ENCODE measurements at places on chromosomes 2 and 18.
A peak's percentile ranks its signal among the peaks of the same experiment; 100 is the strongest.

GRCh38 chr18:8221452-8221851 is 387.8 kb upstream of the RAB12 start:
- no peaks in the 10 kb centered on the region for H3K36me3 ChIP-seq
- DNase-seq, result no peak
- H3K27ac ChIP-seq, result no peak overlapping the region

DNA sequence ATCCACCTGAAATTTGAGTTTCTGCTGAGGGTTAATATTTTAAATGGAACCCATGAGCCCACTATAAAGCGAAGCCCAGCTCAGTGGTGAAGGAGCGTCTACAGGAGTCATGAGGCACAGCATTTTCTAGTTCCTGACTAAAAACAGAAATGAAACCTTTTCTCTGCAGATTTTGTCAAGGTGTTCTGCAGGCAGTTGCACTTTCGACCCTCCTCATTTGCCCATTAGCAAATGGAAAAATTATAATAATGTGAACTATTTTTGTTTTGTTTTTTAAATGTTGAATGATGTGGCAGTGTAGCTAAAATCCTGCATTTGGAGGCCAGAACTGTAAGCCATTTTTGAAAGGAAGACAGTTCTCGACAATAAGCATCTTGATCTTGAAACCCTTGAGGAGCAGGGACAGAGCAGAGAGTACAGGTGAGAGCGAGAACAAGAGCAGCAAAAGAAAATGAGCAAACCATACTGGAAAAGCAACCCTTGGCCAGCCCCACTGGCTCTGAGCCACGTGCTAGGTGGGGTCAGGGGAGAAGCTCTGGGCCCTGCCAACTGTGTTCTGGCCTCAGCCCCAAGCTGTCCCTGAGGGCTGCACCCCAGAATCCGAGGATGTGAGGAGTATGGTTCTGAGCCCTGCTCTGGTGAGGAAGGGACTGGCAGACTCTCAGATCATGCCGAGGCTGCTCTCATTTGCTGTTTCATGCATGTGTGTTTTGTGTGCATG is 26.4 kb upstream of the COPS8 start:
- DNase-seq, result no peak
- no peak overlapping the region for H3K27ac ChIP-seq
- no peaks in the 10 kb centered on the region for H3K27me3 ChIP-seq
- H3K36me3 ChIP-seq, result no peaks in the 10 kb centered on the region

DNA sequence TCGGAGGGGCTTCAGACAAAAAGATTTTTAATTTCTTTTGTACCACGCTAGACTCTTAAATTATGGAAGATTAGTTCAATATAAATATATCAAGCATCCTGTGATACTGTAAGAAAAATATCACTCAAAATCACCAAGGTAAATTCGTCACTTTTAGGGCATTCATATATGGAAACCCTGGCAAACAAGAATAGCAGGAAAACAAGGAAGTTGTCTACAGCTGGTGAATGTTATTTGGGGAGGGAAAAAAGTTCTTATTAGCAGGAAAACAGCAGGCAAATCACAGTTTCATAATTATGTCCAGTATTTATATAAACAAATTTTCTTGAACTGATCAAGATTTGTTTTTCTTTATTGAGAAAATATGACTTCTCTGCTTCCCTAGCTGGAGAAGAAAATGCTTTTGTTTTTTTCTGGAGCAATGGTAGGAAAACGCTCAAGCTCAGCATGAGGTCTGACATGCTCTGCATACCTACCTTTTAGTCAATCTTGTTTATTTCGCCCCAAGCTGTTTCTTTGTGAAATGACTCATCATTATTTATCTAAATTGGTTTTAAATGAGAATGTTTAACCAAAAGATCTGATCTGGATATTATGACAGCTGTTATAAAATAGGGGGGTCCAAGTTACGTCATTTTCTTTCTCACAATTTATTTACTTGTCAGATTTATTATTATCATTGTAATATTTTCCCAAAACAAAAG is 14.7 kb downstream of the LINC00305 start:
- no peak overlapping the region for H3K4me3 ChIP-seq
- no peaks in the 10 kb centered on the region for H3K4me1 ChIP-seq
- no peaks in the 10 kb centered on the region for H3K27me3 ChIP-seq
- no peak for DNase-seq

DNA sequence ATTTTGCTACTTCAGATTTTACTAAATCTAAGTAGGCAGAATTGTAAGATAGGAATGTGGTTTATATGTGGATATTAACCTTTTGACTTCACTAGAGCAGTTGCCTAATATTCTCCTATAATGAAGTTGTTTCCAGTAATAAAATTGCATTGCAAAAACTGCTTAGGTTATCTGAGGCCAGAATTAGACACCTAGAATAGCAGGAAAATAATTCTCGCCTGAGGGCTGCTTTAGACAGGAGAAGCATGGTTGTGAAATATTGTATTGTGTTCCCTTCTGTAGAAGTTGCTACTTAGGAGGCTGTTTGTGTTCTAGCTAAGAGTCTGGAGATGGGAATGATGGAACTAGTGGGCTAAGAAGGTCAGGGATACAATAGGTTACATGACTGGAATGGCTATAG is 146.3 kb downstream of the PLCL1 start:
- H3K4me1 ChIP-seq, result no peaks in the 10 kb centered on the region
- no peak overlapping the region for H3K27ac ChIP-seq
- H3K27me3 ChIP-seq, result no peaks in the 10 kb centered on the region
- no peaks in the 10 kb centered on the region for H3K36me3 ChIP-seq
- no peak overlapping the region for H3K4me3 ChIP-seq
- DNase-seq, result no peak

GRCh38 chr2:217220228-217221013 is 360.6 kb upstream of the TNP1 start:
- no peaks in the 10 kb centered on the region for H3K36me3 ChIP-seq
- peak; percentile 31 for DNase-seq
- H3K27me3 ChIP-seq, result no peaks in the 10 kb centered on the region
- no peaks in the 10 kb centered on the region for H3K4me1 ChIP-seq

DNA sequence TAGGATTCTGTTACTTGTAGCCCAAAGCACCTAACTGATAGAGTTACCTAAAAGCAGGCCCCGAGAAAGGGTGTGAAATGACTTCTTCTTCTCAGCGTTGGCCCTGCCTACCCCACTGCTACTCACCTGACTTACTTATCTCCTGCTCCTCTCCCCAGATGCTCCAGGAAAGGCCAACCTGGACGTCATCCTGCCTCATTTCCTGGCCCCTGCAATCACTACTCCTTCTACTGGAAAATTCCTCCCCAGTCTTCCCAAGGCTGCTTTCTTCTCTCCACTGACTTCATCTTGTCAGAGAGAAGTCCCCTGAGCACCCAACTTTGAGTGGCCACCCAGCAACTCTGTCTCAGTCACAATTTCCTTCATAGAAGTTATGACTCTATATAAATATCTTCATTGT is 63.4 kb upstream of the KLF7 start:
- no peak overlapping the region for H3K4me3 ChIP-seq
- H3K27me3 ChIP-seq, result no peaks in the 10 kb centered on the region
- no peak for DNase-seq
- no peaks in the 10 kb centered on the region for H3K4me1 ChIP-seq
- no peak overlapping the region for H3K27ac ChIP-seq
- H3K36me3 ChIP-seq, result no peaks in the 10 kb centered on the region

GRCh38 chr2:55049043-55049820 is 1.0 kb downstream of the RTN4 start:
- H3K27me3 ChIP-seq, result no peaks in the 10 kb centered on the region
- peak overlapping the region; percentile 96 for H3K27ac ChIP-seq
- peaks cover 40% of the 10 kb centered on the region for H3K4me1 ChIP-seq
- no peaks in the 10 kb centered on the region for H3K36me3 ChIP-seq
- peak overlapping the region; percentile 87 for H3K4me3 ChIP-seq

DNA sequence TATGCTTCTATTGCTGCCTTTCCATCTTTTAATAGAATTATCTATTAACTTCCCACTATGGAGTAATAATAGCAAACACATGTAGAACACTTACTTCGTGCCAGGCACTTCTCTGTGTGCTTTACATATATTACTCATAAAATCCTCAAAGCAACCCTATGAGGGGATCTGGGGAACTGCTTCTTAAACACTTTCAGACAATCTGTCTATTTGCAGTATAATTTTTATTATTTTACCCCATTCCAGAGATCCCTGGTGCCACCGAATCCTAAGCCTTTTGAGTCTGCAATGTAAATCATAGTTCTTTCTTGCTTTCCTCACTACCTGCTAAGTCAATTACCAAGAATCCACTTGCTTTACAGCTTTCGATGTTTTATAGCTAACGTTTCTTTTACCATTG is 25.6 kb upstream of the GCFC2 start:
- no peak overlapping the region for H3K4me3 ChIP-seq
- H3K27me3 ChIP-seq, result no peaks in the 10 kb centered on the region
- H3K27ac ChIP-seq, result no peak overlapping the region
- H3K36me3 ChIP-seq, result no peaks in the 10 kb centered on the region

GRCh38 chr2:176158855-176159662 is 2.0 kb downstream of the HOXD3 start:
- H3K27me3 ChIP-seq, result peaks cover 100% of the 10 kb centered on the region
- H3K4me1 ChIP-seq, result peaks cover 23% of the 10 kb centered on the region
- DNase-seq, result no peak
- no peak overlapping the region for H3K4me3 ChIP-seq
- H3K27ac ChIP-seq, result no peak overlapping the region

DNA sequence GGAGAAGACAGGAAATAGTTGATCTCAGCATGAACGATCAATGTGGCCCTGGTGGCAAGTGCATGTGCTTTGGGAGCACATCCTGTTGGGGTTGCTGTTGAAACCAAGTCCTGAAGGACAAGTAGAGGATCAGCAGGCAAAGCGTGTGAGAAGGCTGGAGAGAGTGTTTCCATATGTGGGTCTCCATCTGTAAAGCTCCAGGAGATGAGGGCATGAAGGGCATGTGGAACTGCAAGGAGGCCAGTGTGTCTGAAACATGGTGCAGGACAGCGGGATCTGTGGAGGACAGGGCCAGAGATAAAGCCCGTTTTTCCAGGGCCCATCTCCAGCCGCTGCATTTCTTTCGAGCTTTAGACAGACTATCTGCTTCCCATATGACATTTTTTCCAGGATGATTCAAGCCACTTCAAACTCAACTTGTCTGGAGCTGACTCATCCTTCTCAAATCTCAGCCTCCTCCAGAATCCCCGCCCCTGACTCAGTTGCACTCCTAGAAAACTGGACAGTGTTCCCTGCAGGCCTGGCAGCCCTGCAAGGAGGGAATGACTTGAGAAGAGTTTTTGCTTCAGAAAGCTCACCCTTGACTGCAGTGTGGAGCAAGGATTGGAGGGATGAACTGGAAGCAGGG is 226.1 kb downstream of the VAPA start:
- no peak overlapping the region for H3K4me3 ChIP-seq
- DNase-seq, result peak; percentile 49
- no peaks in the 10 kb centered on the region for H3K27me3 ChIP-seq
- peaks cover 43% of the 10 kb centered on the region for H3K4me1 ChIP-seq
- peak overlapping the region; percentile 82 for H3K27ac ChIP-seq
- no peaks in the 10 kb centered on the region for H3K36me3 ChIP-seq

DNA sequence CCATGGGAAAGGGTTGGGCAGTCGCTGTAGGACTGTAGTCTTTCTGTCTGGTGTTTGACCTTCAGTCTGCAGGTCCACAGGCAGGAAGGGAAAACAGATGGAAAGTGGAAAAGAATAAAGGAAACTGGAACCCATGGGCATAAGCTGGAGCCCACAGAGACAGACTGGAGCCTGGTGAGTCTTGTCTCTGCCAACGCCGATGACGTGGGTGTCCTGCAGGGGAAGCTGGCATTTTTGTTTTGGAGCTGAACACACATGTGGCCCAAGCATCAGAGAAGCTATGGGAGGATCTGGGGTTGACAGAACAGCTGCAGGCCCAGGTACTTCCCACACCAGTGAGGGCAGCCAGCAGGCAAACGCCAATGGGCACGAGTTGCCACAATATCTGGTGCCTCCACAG is 28.2 kb upstream of the SOCS6 start:
- no peak overlapping the region for H3K4me3 ChIP-seq
- no peaks in the 10 kb centered on the region for H3K27me3 ChIP-seq
- no peak overlapping the region for H3K27ac ChIP-seq
- DNase-seq, result no peak
- no peaks in the 10 kb centered on the region for H3K36me3 ChIP-seq

DNA sequence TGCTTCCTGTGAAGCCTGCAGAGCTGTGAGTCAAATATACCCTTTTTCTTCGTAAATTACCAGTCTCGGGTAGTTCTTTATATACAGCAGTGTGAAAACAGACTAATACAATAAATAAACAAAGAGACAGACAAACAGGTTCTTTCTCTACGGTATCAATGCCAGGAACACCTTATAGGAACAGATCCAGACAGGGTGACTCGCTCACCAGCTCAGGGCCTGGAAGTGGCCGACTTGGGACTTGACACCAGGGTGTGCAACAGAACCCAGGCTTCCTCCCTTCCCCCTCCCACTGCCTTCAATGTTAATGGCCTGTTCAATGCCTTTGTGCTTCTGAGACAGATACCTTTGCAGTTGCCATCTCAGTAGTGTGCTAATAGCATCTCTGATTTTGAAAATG is 309.5 kb downstream of the ALK start:
- H3K4me3 ChIP-seq, result no peak overlapping the region
- DNase-seq, result no peak
- peaks cover 3% of the 10 kb centered on the region for H3K4me1 ChIP-seq
- no peak overlapping the region for H3K27ac ChIP-seq
- H3K27me3 ChIP-seq, result no peaks in the 10 kb centered on the region

- DNase-seq, result no peak
- H3K4me1 ChIP-seq, result no peaks in the 10 kb centered on the region
- no peak overlapping the region for H3K27ac ChIP-seq
- no peaks in the 10 kb centered on the region for H3K36me3 ChIP-seq
- H3K27me3 ChIP-seq, result no peaks in the 10 kb centered on the region
Measured at GRCh38 chr18:8261651-8262091, 347.6 kb upstream of the RAB12 start.

DNA sequence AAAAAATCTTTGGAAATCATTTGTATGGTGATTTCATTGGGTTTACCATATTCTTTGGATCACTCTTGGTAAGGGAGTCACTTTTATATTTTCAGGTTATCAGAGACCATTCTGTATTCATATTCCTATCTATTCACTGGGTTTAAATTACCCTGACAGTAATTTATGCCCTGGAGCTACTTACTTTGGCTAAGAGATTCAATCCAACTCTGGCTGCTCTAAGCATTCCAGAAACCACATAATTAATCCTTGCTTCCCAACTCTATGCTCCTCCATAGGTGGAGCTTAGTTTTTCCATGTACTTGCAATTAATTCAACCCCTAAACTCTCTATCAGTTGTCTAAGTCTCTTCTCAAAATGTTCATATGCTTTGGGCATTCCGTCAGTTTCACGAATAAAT is 336.3 kb downstream of the AGPS start:
- no peaks in the 10 kb centered on the region for H3K27me3 ChIP-seq
- DNase-seq, result no peak
- no peak overlapping the region for H3K4me3 ChIP-seq
- H3K36me3 ChIP-seq, result no peaks in the 10 kb centered on the region
- peaks cover 16% of the 10 kb centered on the region for H3K4me1 ChIP-seq
- H3K27ac ChIP-seq, result no peak overlapping the region

- no peaks in the 10 kb centered on the region for H3K4me1 ChIP-seq
- peaks cover 11% of the 10 kb centered on the region for H3K27me3 ChIP-seq
- H3K27ac ChIP-seq, result no peak overlapping the region
- peak; percentile 35 for DNase-seq
- no peaks in the 10 kb centered on the region for H3K36me3 ChIP-seq
- H3K4me3 ChIP-seq, result no peak overlapping the region
Measured at GRCh38 chr2:171595896-171596295, 73.6 kb downstream of the CYBRD1 start.

GRCh38 chr2:57711991-57712390 is 334.6 kb upstream of the VRK2 start:
- H3K36me3 ChIP-seq, result no peaks in the 10 kb centered on the region
- no peak for DNase-seq
- no peak overlapping the region for H3K4me3 ChIP-seq
- H3K27me3 ChIP-seq, result no peaks in the 10 kb centered on the region

All from hepatocyte (in vitro differentiated cells).